Heart right ventricle (tissue), 16 donors: ENCODE measurements at places on chromosomes 2 and 18.

DNA sequence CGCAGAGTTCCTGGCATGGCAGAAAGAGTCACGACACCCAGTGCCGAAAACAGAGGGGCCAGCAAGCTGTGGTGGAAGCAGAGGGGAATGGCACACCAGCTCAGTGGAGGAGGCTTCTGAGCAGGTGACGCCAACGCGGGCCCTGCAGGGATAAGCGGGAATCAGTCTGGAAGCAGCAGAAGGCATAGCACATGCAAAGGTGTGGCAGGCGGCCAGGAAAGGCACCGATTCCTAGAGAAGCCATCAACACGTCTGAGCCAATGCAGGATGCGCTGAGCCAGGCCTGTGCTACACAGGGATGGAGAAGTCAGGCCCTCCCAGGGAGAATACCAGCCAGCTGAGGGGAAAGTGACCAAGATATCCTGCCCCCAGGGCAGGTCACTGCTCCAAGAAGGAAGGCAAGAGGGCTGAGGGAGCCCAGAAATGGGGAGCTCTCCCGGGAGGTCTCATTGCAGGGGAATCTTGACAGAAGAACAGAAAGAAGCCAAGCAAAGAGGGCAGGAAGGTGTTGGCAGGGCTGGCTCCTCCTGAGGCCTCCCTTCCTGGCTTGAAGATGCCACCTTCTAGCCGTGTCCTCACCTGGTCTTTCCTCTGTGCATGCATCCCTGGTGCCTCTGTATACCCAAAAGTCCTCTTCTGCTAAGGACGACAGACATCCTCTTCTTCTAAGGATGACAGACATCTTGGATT, 16.3 kb downstream of the TEX51 start:
- no peak for DNase-seq

GRCh38 chr18:62715436-62715758, at the start of gene PHLPP1:
Gene PHLPP1, plus strand, starts transcription at chr18:62715541. Its CDS starts 143 bp downstream, at chr18:62715684.
- no peak for DNase-seq

- no peak for DNase-seq
Observed at GRCh38 chr2:20624156-20624883, 26.6 kb downstream of the HS1BP3 start.

DNA sequence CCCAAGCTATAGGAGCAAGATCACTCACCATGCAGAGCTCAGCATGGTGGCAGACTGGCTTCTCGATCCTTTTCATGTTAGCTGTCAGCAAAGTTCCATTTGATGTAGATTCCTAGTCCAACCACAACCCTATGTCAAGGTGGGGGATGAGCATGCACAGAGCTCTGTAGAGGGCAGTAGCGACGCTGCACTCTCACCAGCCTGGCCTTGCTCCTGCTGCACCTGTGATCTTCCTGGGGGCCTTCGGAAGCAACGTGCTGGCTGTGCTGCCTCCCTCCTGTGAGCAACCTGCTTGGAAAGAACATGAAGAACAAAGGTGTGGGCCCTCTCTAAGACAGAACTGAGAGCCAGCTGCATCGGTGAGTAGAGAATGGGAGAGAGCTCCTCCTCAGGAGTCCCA, 479.4 kb upstream of the MYT1L start:
- DNase-seq, result no peak

DNA sequence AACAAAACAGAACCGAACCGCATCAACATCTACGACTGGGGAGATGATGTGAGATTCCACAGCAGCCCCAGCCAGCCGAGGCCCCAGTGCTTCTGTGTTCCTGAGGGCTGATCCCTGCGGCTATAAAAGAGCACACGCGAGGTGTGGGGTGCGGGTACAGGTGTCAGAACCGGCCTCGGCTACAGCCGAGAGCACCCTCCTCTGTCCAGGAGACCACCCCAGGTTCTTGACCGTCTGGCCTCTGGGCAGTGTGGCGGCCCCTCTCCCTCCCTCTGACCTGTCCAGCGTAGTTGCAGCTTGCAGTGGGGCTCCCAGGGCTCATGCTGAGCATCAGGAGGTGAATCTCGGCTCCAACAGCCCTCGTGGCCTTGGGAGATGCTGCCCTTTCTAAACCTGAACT, 23.7 kb downstream of the RTP5 start:
- no peak for DNase-seq

GRCh38 chr2:120237491-120237902, 14.3 kb upstream of the TMEM185B start:
- DNase-seq, result no peak

- DNase-seq, result no peak
Observed at GRCh38 chr2:173058097-173058496, 17.5 kb upstream of the MAP3K20 start.

GRCh38 chr2:54723131-54723995, at the start of gene EML6:
Gene EML6, plus strand, starts transcription at chr2:54723662. Its CDS starts 1,400 bp downstream, at chr2:54725062.
- peak; percentile 98 for DNase-seq

GRCh38 chr2:6952101-6952500, 34.9 kb downstream of the RNF144A start:
- no peak for DNase-seq

- no peak for DNase-seq
Observed at GRCh38 chr2:3427272-3427671, 47.8 kb downstream of the TRAPPC12 start.

DNA sequence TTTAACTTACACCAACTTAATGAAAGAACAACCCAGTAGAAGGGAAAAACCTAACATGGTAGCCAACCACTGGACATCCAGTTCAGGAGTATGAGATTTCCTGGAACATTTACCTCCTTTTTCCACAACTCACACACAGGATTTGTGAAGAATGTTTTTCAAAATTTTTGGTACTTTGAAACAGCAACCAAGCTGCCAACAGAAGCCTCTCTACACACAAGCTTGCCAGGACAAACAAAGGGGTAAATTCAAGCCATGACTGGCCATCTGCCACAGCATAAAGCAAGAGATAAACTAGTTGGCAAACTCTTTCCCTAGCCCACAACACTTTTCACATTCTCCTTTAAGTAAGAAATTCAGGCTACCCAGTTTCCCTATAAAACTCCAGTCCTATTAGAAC, 21.4 kb downstream of the MGAT4A start:
- DNase-seq, result no peak

DNA sequence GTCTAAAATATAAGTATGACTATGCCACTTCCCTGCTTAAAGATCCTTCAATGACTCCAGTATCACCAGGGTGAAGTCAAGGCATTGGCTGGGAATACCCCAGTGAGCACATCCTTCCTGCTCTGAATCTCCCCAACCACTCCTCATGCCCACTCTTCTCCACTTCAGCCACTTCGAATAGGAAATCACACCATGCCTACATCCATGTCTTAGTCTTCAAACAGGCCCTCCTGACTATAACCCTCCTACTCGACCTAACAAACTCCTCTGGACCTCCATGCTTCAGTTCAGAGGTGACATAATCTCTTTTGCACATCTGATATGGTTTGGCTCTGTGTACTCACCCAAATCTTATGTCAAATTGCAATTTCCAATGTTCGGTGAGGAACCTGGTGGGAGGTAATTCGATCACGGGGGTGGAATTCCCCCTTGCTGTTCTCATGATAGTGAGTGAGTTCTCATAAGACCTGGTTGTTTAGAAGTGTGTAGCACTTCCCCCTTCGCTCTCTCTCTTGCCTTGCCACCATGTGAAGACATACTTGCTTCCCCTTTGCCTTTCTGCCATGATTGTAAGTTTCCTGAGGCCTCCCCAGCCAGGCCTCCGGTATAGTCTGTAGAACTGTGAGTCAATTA, 87.8 kb upstream of the TFCP2L1 start:
- DNase-seq, result no peak

DNA sequence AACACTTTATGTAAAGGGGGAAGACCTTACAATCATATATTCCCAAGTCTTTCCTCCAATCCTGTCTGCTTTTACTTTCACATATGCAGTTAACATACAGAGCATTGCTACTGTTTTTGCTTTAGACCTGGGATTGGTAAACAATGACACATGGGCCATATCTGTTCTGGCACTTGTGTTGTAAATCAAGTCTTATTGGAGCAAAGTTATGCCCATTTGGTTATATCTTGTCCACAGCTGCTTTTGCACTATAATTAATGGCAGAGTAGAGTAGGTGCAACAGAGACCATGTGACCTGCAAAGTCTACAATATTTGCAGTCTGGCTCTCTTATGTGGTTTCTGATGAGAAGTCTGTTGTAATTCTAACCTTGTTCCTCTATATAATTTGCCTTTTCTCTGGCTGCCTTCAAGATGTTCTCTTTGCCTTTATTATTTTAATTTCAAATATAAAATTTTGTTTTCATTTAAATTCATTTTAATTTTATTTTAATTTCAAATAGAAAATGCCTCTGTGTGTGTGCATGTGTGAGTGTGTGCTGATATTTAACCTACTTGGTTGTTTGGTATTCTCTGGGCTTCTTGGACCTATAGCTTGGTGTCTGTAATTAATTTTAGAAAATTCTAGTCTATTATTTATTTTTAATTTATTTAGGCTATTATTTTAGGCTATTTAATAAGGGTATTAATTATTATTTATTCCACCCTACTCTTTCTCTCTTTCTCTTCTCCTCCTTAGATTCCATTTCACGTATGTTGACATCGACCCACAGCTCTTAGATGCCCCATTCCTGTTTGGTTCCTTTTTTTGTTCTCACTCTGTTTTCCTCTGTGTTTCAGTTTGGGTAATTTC, 16.8 kb upstream of the LPIN1 start:
- no peak for DNase-seq

DNA sequence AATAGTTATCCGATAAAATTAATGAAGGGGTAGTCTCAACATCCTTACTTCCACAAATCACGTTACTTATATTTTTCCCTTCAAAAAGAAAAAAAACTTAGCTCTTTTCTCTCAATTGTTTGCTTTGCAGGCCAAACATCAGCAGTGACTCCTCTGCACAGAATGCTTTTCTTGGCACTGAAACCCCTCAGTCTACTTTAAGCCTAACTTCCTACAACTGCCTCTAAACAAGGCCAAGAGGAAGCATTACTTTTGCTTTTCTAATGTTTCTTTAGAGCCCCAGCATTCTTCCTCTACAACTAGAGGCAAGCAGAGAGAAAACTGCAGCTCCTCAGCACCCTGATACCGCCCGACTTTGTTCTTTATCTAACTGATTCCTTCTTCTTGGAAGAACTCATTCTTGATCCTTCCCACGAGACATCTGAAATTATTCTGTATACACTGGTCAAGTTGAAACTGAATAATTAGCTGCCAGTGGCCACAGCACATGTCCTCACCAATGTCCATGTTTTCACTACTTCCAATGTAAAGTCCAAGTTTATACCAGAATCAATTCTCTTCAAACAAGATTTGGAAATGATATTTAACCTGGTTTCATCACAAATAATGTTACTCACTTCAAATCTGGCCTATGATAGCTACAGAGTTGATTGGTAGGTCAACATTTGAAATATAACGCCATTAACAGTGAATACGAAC, 55.3 kb downstream of the DTNB start:
- no peak for DNase-seq

DNA sequence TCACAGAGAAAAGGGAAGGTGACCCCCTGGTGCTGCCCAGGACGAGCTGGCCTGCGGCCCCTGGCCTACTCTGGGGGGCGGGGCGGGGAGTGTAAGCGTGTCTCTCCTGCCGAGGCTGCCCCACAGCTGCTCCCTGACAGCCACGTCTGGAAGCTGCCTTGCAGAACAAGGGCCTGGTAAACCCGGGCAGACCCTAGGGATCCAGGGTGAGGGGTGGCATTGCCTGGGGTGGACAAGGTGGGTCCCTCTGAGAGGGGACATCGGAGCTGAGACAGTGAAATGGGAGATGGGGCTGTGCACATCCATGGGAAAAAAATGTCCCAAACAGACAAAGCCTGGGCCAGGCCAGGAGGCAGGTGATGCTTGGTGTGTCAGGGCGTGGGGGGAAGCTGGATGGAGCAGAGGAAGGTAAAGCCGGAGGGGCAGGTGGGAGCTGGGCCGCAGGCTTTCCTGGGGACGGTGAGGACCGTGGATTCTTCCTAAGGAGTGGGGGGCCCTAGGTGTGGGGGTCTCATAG, 66.0 kb upstream of the HDAC4 start:
- no peak for DNase-seq

DNA sequence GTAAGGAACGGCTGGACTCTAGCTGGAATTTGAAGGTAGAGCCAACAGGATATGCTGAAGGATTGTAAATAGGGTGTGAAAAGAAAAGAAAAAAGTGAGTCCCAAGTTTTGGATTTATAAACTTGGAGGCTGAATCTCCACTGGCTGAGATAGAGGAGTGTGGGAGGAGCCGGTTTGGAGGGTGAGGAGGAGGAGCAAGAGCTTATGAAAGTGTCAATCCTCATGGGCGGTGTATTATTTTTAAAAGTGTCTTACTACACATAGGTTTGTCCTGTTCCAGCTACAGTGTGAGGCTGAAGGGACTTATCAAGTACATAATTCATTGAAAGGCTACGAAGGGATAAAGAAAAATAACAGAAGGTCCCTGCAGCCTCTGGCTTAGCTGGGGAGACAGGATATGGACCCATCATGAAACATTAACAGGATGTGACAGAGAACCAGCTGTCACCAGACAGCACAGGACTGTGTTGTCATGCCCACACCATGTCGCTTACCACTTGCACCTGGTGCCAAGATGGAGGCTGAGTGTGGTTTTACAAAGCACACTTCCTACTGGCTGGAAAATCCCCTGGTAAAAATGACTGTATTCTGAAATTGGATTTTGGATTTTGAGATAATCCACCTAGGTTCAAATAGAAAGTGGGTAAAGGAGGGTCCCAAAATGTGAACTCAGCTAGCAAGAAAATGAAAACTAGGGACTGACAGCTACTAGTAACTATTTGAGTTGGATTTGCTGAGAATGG, 2.5 kb upstream of the MREG start:
- no peak for DNase-seq

GRCh38 chr2:202693503-202693902, 58.7 kb downstream of the FAM117B start:
- no peak for DNase-seq

DNA sequence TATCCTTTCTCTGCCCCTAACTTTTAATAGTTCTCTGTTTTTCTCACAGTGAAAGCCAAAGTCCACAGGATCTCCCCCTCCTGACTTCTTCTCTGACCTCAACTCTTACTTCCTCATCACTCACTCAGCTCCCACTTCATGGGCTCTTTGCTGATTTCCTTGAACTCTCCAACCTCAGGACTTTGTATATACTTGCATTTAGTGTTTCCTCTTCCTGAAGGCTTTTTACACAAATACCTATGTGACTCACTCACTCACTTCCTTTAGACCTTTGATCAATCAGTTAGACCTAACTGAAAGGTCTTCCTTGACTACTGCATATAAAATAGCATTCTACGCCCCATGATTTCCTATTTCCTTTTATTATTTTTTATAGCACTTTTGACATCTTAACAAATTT, 233.1 kb upstream of the MEX3C start:
- DNase-seq, result no peak

DNA sequence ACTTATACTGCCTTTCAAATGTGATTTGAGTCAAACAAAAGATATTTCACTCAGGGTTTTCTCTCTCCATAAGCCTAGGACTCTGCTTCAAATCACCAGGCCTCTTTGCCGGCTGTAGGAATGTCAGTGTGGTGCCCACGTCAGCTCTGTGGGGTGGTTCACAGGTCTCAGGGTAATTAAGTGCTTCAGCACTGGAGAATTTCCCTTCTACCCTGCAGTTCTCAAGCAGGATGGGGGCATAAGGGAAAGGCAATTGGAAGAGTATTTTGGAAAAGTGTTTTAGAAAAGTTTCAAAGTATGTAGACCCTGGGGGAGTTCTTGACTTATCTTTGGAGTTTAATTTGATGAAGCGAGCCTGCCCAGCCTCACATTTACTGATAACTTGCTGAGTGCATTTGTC, 9.6 kb downstream of the CNGA3 start:
- no peak for DNase-seq
